Smooth muscle cell of the brain vasculature (primary cell): ENCODE measurements at places on chromosomes 6 and 20.

DNA sequence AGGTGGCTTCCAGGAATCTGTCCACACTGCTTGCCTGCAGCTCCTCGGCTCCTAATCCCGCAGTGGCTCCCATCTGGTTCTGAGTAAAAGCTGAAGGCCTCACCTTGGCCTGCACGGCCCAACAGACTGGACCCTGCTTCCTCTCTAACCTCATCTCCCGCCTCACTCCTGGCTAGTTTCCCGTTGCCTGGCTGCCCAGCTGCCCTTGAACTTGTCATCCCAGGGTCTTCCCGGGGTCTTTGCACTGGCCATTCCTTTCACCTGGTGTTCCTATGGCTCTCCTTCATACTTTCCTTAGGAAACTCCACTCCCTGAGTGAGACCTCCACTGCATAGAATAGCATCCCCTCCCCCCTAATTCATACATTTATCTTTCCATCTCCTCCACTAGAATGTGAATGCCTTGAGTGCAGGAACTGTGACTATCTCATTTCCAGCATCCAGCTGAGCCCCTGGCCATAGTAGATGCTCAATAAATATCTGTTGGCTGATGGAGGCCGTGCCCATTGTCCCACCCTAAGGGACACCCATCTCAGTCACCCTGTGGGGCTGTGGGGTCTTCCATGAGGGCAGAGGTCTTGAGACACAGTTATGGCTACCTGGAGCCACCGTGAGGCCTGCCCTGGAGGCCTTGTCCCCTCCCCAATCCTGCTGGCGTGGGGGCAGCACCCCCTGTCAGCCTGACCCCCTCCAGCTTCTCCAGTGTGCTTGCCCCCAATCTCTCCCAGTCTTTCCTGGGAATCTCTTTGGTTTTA, 9.1 kb upstream of the SIRPA start:
- no peak for DNase-seq

GRCh38 chr20:5969348-5969935, 19.0 kb downstream of the MCM8 start:
- no peak for DNase-seq

DNA sequence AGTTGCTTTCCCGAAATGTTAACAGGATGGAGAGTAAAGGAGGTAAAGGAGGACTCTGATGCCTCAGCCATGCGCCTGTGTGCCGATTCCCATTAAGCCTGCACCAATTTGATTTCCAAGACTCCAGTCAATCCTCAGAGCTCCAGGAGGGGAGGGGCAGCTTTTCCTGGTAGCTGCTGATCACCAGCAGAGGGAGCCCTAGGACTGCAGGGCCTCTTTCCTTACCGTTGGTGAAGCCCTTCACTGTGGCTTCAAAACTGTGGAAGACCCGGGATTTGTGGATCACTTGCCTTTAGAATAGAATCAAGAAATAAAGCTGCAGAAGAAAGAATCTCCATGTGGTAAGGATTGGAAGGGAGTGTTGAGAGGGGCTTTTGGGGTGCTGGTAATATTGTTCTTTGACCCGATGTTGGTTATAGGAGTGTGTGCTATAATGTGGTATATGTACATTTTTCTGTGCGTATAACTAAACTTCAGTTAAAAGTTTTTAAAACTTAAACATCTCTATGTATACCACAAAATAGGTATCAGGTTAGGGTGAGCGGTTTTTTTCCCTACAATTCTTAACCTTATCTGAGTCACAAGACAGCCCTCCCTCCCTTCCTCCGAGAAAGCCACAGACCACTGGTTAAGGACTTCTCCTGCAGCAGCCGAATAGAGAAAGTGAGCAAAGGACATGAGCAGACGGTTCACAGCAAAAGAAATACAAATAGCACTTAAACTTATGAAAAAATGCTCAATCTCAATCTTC, 6.9 kb upstream of the OSER1 start:
- DNase-seq = peak; percentile 37

DNA sequence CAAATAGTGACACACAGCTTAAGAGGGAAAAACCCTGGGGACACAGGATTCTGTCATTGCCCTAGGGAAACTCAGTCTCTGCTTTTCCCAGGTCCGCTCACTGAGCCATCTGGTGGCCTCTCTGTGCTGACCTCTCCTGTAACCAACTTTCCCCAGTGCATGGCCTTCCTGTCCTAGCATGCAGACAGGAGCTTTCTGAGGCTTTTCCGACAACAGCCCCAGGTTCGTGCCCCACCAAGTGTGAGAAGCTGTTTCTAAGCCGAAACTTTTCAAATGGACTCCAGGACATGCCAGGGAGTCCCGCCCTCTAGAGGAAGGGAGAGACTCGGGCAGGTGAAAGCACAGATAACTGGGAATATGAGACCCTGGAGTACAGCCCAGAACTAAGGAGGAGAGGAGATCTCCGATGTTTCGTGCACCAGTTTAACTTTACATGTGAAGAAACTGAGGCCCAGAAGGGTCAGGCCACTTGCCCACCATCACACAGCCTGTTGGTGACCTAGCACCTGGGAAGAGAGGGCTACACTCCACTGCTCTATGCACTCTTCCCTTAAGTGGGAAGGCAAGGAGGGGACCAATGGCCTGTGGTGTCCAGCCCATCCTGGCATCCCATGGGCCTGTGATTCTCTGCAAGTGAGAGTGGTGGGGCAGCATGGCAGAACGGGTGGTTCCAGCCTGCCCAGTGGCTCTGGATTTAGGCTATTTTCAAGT, 46.2 kb downstream of the RPP40 start:
- DNase-seq = no peak

- no peak for DNase-seq
Observed at GRCh38 chr6:105492706-105493673, 90.1 kb upstream of the PREP start.
